ENCODE measurements at places on chromosomes 3 and 15.

DNA sequence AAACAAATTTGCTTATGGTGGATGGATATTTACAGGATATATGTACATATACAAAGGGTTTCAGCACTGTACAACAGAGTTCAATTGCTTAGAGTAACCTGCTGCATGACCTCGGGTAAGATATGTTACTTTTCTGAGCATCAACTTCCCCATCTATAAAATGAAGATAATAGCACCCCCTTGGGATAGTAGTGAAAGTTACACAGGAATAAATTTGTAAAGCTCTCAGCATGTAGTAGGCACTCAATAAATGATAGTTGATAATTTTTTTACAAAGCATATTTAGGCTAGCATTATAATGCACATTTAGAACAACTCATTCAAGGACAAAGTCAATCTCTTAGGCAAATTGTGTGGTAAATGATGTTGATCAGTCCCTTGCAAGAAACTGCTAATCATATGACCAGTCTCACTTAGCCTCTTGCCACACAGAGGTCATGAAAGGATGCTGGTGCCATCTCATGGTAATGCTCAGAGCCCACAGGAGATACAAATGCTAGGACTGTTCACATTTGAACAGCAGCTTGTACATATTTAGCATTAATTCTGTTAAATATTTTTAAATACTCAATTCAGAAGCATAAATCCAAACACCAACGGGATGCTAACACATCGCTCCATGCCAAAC, 123.9 kb downstream of the MAGI1 start:
- no peak for DNase-seq

- DNase-seq: no peak
These were observed 24.8 kb upstream of the RBMS3 start for GRCh38 chr3:29255854-29256696.

DNA sequence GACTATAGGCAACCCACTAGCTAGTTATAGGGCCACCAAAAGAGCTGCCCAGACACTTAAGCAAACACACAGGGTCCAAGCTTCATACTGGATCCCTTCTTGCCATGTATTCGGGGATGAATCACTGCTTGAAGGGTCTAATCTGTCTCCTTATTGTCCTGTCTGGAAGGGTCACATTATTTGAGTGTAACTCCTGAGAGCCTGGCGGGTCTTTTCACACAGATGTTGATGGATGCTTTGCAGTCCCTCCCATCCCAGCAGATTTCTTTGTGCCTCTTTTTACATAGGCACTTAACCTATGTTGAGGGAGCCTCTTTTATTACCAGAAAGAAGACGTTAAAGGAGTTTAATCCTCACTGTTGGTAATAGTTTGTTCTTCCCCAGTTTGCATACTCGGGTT, 56.6 kb downstream of the BBX start:
- DNase-seq: no peak

GRCh38 chr15:66291816-66292570, 1.4 kb upstream of the DIS3L start:
- DNase-seq: no peak

GRCh38 chr3:160368804-160369203, 30.2 kb downstream of the IFT80 start:
- DNase-seq: no peak

DNA sequence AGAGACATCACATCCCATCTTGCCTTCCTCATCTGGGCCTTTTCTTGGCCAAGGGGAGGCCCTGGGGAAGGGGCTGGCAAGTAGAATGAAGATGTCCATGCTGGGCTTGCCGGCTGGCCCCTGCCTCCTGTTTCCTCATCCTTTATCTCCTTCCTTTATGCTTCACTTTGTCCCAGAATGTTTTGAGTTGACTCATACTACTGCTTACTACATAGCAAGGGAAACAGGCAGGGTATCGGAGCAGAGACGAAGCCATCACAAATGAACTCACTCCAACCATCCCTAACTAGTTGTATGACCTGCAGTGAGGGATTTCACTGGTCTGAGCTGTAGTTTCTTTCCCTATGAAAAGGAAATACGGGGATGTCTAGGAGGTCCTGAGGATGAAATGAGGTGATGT, 66.0 kb downstream of the CHDH start:
- DNase-seq: no peak

DNA sequence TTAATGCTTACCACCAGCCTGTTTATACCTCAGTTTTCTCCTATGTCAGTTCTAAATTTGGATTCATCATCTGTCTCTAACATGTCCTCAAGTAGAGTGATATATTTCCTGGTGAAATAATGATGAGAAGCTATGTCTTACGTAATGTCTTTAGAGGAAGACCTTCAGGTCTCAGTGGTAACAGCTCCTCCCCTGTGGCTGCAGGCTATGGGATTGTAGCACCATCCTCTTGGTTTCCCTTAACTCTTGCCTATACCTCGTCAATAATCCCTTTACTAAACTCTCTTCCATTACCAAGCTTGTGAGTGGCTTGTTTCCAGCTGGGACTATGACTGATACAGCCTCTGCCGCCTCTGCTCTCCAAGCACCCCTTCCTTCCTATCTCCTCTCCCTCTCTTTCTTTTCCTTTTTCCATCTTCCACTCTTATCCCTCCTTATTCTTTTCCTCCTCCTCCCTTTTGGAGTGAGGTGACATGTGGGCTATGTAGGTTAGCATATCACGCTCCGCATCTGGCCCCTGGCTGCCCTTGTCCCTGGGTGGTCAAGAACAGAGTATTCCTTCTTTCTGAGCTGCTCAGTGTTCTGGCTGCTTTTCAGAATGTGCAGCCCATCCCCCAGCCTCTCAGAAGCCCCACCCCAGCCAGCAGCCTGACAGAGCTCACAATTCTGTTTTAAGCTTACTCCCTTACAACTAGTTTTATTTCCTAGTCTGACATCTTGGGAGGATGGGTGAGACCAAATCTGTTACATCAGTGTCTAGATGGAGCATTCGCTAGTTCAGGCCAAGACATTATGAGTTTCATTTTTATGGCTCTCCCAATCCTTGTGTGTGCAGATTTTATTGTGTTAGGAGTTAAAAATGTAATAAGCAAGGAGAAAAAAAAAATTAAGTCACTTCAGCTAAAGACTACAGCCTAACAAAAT, 75.0 kb upstream of the RNU6-1 start:
- DNase-seq: no peak

DNA sequence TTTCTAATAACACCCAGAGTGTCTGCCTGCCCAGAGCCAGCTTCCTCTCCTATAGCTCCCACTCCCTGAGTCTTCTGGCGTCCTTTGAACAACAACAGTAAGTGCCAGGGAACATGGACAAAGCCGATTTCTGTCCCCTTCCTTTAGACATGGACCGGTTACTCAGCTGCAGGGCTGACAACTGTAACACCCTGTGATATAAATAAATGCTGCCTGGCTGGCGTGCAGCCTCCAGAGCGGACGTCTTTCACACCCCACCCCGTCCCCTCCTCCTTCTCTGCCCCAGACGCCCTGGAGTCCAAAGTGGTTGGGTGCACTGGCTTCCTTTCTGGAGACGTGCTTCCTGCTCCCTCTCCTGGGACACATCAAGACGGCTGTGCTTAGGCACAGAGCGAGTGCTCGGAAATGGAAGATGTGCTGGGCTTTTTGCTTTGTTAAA, 281.9 kb upstream of the LRRFIP2 start:
- no peak for DNase-seq

GRCh38 chr3:155640098-155640497, 104.8 kb downstream of the PLCH1 start:
- DNase-seq: no peak

DNA sequence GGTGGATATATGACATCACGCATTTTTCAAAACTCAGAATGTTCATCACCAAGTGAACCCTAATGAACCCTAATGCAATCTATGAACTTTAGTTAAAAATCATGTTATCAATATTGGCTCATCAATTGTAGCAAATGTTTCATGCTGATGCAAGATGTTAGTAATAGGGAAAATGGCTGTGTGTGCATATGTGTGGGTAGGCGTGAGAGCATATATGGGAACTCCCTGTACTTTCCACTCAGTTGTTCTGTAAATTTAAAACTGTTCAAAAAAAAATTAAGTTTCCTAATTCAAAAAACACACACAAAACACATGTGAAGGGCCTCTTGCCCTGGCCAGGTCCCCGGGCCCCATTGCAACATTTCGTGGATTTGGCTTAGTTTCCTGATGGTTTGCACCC, 89.7 kb upstream of the PROK2 start:
- DNase-seq: no peak

DNA sequence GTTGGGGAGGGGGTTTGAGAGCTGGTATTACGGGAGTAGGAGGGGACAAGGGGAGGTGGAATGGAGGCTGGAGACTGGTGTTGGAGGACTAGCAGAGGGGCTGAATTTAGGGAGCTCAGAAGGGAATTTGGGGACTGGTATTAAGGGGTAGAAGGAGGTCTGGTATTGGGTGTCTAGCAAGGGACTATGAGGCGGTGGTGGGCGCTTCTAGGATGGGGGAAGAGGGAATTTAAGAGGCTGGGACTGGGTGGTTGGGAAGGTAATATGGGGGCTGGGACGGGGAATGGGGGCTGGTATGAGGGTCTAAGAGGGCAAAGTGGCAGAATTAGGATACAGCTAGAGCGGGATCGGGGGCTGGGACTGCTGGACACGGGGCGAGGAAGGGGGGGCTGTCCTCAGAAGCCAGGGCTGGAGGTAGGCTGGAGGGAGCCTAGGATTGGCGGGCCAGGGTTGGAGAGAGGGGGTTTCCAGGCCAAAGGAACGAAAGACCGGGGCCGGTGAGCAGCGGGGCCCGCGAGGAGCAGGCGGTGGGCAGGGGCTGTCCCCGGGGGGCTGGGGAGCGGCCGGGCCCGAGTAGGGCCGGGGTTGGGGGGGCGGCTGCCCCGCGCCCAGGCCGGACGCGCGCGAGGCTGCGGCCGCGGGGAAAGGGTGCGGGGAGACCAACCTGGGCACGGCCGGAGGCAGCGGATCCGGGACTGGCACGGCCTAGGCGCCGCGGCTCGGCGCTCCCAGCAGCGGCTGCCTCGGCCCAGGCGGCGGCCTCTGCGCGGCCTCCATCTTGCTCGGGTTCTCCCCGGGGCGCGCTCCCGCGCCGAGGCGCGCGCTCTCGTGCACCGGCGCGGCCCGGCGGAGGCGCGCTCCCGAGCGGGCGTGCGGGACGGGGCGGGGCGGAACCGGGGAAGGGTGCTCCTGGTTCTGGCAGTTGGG, at the start of gene LHFPL4:
LHFPL4 (minus strand) TSS at position 802 of the 927 bp plus-strand sequence. CDS start 1,143 bp downstream, outside the sequence.
- DNase-seq: no peak

- no peak for DNase-seq
These were observed 73.0 kb upstream of the POMGNT2 start for GRCh38 chr3:43178891-43179366.

- no peak for DNase-seq
These were observed 23.5 kb upstream of the RARB start for GRCh38 chr3:25404569-25404968.

DNA sequence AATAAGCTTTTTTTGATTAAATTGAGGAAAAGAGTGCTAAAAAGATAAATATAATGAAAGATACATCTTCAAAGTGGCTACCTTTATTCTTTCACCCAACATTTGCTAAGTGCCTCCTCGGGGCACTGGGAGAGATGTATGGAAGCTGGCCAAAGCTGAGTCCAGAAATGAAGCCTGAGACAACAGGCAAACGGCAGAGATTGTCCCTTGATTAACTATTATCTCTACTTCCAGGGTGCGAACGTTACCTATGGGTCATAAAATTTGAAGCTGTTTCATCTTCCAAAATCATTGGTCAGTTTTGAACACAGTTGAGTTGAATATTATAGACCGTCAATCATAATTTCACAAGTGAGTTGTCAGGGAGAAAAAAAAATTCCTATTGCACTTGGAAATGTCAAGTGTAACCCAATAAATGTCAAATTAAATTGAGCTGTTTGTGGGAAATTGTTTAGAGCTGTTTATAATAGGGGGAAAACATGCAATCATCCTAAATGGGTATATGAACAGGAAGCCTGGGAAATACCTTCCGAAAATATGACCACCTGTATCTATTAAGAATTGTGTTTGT, 73.9 kb downstream of the SUCLG2 start:
- no peak for DNase-seq

DNA sequence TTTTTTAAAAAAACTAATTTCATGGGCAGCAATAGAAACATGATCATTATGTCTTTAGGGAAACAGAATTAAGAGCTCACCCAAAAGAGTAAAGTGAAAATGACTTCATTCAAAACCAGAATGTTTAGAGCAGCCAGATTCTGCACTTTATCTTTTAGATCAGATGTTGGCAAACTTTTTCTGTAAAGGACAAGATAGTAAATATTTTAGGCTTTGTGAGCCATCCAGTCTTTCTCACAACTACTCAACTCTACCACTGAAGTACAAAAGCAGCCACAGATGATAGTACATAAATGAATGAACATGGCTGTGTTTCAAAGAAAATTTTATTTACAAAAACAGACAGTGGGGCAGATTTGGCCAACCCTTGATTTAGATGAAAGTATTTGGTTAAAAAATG, 84.5 kb downstream of the SETD2 start:
- DNase-seq: no peak

DNA sequence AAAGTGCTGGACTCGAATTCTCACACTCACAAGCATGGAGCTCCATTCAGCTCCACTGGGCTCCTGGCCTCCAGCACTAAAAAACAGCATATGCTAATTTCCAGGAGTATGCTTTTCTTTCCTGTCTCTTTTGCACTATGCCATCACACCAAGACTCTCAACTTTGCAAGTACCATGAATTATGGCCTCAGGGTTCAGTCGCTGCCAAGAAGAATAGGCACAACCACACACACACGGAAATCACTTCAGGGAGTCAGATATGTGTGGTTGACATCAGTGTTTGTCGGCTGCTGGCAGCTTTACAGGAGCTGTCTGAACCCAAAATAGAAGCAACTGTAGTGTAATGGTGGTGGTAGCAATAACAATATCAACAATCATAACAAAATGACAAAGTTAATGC, 305.0 kb upstream of the SLCO3A1 start:
- DNase-seq: no peak

GRCh38 chr15:52925130-52925529, 135.0 kb upstream of the ONECUT1 start:
- DNase-seq: no peak

DNA sequence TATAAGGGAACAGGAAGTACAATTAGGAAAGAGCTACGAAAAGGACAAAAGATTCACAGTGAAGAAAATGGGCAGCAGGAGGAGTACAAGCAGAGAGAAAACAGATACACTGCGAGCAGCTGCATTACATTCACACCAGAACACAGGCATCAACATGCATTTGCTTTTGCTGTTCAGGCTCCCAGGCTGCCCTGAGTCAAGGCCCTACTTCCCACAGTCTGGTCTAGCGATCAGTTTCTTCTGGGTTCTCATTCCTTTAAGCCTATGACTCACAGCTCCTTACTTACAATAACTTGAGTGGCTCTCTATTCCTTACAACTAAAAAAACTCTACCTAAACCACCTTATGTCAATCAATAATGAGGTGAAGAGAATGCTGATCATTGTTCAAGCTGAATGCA, 24.5 kb upstream of the ZNF445 start:
- DNase-seq: no peak

DNA sequence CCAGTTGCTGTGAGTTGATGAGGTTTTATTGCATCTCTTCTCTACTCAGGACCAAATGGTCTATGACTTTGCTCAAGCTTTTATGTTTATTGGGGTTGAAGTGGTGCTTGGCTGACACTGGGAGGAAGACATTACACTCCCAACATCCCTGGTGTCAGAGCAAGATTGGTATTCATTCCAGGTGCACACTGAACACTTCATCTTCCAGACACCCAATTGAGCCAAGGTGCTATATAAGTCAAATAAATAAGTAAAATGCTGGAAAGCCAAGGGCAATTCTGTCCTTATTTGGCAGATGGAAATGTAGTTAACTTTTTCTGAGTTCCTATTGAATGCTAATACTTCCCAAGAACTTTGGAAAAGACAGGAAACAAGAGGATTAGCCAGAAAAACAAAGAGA, 53.2 kb upstream of the CDV3 start:
- DNase-seq: no peak
